ENCODE measurements at places on chromosomes 2 and 18.

- DNase-seq, result no peak
Observed at GRCh38 chr2:143284087-143284675, 155.0 kb downstream of the ARHGAP15 start.

DNA sequence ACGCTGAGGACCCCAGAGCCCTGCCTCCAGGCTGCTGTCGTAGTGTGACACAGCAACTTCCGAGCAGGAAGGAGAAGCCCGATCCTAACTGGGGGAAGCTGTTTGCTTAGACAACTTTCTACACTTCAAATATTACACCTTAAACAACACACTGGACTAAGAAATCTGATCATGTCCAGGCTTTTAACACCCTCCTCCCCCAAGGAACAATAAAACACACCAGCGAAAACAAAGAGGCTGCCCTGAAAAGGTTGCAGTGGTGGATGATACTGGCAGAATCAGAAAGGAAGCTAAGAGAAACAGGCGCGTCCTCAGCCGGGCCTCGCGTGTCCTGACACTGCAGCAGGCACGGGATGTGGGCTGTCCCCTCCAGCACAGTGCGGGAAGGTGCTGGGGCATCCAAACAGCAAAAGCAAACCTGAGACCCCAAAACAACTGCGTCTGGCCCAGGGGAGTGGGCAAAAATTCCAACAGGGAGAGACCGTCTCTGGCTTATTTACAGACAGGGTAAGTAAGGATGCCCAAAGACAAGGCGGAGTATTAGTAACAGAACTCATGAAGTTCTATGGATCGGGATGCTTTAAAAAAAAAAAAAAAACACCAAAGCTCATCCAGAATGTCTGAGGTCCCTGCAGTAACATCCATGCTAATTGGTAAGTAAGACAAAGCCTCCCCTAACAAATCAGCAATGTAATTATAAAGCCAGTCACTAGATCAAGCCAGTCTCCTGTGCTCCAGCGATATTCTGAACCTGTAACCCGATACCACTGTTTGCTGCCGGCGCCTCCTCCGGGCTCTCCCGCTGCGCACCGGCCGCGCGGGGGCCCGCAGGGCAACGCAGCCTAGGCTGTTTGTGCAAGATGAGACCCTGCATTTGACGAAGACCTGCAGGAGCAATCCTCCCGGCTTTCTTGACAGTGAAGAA is 9.0 kb downstream of the SERTAD2 start:
- DNase-seq, result no peak

DNA sequence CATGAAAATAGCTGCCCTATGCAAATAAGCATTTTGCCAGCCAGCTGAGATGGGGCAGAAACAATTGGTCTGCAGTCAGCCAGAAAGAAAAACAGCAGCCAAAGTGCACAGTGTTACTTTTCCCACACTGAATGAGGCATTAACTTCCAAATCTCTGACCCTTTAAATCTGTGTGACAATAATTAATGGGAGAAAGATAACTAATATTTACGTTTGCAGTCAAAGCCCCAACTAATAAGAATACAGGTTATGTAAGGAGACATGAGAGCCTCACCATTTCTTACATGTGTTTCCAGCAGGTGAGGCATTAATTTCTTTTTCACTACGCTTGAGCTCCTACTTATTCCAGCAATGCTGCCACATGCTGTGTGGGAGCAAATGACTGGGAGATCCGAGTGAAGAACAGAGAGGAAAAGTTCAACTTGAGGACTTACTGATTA is 339.0 kb downstream of the SATB2 start:
- DNase-seq, result no peak

GRCh38 chr2:173982918-173983317 is 17.7 kb upstream of the SP3 start:
- peak; percentile 21 for DNase-seq

DNA sequence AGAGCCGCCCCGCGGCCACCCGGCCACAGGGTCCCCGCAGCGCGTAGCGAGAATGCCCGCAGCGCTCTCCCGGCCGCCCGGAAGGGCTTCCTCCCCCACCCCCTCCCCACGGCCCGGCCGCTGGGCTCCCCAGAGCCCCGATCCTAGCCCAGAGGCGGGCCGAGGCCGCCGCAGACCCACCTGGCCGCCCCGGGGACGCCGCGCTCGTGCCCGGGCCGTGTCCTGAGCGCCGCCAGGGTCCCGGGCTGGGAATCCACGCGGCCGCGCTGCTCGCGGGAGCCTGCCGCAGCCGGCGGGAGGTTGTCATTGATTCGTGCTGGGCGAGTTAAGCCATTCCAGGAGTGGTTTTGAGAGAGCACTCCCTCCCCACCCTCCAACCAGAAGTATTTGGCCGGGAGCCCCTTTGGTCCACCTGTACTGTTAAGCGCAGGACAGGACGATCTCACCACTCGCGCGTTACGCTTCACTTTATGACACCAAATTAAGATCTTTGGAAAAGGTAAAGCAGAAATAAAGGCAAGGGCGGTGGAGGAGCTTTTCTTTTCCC is 206.4 kb upstream of the SMAD2 start:
- no peak for DNase-seq

- DNase-seq, result no peak
Observed at GRCh38 chr18:5476961-5477800, 66.6 kb downstream of the EPB41L3 start.

- no peak for DNase-seq
Observed at GRCh38 chr2:145625111-145625510, 1105.2 kb upstream of the ZEB2 start.

GRCh38 chr18:46939337-46939963 is 22.0 kb downstream of the KATNAL2 start:
- DNase-seq, result no peak

DNA sequence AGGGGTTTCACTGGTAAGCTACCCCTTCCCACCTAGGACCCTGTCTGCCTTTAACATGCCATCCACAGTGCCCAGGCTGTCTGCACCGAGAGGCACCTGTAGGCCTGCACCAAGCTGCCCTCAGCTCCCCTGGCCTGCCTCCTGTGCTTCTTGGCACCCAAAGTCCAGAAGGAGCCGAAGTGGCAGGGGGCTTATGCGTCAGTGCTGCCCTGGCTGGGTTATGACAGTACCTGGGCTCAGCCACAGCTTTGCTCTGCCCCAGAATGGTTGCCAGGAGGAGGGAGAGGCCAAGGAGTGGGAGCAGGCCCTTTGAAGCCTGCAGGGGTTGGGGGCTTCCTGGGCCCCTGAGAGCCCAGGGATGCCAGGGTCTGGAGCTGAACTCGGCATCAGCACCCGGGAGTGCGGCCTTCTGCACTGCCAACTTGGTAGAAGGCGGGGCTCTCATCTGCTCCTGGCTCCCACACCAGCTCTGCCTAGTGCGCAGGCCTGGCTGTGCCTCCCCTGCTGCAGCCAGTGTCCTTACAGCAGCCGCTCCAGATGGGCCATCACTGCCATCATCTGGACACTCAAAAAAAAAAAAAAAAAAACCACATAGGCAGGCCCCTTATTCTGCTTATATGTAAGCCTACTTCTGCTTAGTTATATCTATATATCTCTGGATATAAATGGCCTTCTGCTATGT is 155.4 kb downstream of the THSD7B start:
- no peak for DNase-seq

- no peak for DNase-seq
Observed at GRCh38 chr18:335733-336132, 67.9 kb upstream of the THOC1 start.

- DNase-seq, result no peak
Observed at GRCh38 chr2:231299267-231299666, 96.2 kb upstream of the B3GNT7 start.

DNA sequence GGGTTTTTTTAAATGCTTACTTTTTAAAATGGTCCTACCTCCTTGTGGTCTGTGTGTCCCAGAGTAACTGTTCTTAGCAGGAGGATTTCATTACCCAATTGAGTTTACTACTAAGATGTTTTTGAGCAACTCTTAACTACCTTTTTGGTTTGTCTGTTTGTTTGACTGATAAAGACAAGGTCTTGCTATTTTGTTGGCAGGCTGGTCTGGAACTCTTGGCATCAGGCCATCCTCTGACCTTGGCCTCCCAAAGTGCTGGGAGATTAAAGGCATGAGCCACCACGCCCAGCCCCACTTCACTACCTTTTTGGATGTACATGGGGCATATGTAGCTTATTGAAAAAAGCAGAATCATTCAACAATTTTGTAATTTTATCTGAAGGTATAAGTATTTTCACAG is 14.9 kb downstream of the MRPS9 start:
- no peak for DNase-seq

- no peak for DNase-seq
Observed at GRCh38 chr2:109135359-109136197, 6.6 kb downstream of the SH3RF3 start.

DNA sequence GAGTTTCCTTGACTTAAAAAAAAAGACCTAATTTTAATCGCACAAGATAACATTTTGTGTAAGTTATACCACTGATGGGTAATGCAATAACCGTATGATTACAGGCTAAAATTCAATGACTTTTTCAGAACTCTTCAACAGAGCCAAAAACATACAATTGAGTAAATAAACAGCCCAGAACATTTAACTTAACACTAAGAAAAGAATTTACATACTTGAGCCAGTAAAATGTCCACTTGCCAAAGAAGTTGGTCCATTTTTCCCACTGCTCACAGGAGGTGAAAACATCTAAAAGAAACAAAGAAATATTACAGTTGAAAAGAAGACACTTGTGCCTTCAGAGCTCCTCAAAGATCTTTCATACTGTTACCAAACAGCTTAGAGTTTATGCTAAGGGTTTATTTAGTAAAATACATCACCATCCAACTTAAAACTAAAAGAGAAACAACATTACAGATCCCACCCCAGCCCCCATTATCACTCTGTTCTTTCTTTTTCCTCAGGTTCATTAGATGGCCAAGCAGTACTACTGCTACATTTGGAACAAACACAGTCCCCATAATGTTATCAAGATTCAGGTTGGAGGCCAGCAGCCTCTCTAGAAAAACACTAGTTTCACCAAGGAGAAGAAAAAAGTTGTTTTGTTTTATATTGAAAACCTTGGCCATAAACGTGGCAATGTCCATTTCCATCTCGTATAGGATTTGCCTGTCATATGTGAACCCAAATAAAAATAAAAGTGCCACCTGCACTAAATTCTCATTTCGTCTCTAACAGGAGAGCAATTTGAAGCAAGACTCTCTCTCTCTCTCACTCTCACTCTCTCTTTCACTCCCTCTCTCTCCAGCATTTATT is 2.7 kb downstream of the TCF4 start:
- DNase-seq, result no peak

- no peak for DNase-seq
Observed at GRCh38 chr2:129812071-129812470, 167.4 kb upstream of the RAB6C start.

- DNase-seq, result peak; percentile 92
Observed at GRCh38 chr2:99489761-99490622, at the start of gene REV1. Gene REV1, minus strand, starts transcription at chr2:99490017. Its CDS starts 25,042 bp downstream, at chr2:99464975.

- DNase-seq, result no peak
Observed at GRCh38 chr2:102783506-102784183, 21.8 kb downstream of the TMEM182 start.
